ENCODE measurements at places on chromosomes 16 and 17. TPM values are rescaled to one million over a fixed set of nuclear protein-coding genes. Genes with fewer than 3 reads are reported as not detected.
A peak's percentile ranks its signal among the peaks of the same experiment; 100 is the strongest.

The SLFN12 gene
- total RNA-seq: 31.6 TPM

The ZPBP2 gene
- total RNA-seq: 0.19 TPM

GRCh38 chr16:4053301-4053845 lies 62.9 kb downstream of the ADCY9 start:
- no peak for DNase-seq

DNA sequence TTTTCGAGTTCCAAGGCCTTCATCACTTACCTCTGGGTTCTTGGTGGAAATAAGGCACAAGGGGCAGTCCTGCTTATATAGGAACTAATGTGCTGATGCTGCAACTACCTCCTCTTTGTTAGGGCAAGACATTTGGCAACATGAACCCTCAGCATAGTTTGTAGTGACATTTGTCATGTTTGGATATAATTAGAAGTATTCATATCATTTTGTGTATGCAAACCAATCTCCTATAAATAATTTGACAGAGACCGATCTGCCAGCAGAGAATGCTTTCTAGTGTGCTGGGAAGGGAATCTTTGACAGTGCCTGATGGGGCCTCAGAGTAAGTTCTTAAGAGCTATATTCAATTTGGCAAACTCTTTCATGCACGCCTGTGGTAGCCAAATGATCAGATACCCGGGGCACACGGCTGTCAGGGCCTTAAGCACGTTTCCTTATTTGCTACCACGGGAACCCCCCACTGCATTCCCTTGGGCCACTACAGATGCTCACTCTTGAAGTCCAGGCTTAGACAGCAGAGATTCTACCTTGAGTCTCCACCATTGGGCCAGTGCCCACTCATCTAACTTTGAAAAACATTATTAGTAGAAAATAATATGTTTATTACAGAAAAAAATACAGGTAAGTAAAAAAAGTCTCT lies at the start of gene MYH8:
Gene MYH8, minus strand, starts transcription at position 51 of the 643 bp plus-strand sequence. CDS start 1,723 bp downstream, outside the sequence.
- no peak for DNase-seq

GRCh38 chr17:64662774-64663367 lies 764 bp upstream of the SMURF2 start:
- DNase-seq: no peak

- peak; percentile 63 for DNase-seq
Observed at GRCh38 chr16:13866073-13866472, 53.9 kb upstream of the ERCC4 start.

Data from activated CD8-positive, alpha-beta memory T cell treated with anti-CD3 and anti-CD28 coated beads, Interleukin-2, amount 10 ng/mL, durations not matched to agents 7 days and 5 days (primary cell).